Thyroid gland (tissue), 4 donors: ENCODE measurements at places on chromosomes 6 and 20.

GRCh38 chr6:73983367-73983766 is 287.4 kb downstream of the CD109 start:
- H3K36me3 ChIP-seq, result no peaks in the 10 kb centered on the region
- no peak overlapping the region for H3K4me3 ChIP-seq
- no peaks in the 10 kb centered on the region for H3K4me1 ChIP-seq
- H3K27me3 ChIP-seq, result no peaks in the 10 kb centered on the region

DNA sequence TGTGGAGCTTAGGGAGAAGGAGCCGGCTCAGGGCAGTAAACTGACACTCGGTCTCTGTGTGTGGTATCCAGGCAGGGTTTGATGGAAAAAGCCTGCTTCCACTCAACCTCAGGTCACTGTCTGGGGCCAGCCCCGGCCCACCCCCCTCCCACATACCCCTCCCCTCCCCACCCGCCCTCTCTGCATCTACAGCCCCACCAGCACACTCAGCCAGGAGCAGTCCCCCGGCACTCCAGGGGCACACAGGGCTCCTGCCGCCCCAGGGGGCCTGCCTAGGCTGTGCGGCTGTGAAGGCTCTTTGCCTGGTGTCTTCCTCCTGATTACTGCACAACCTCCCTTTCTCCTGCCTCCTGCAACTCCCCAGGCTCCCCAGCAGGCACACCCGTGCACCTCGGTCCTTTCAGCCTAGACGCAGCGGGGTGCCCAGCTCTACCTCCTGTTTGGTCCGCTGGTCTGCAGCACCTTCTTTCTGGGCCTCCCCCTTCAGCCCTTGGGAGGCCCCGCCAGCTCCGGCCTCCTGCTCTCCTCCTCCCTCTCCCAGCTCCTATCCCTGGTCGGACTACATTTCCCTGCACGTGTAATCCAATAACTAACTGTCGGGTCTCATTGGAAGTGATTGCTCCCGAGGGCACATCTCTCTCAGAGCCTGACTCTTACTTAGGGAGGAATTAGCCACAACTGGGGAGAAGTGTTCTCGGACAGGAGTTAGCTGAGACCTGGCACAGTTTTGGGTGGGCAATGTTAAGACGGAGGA is 1.3 kb upstream of the FOXF2 start:
- H3K4me1 ChIP-seq, result peaks cover 44% of the 10 kb centered on the region
- peaks cover 51% of the 10 kb centered on the region for H3K27me3 ChIP-seq
- no peaks in the 10 kb centered on the region for H3K36me3 ChIP-seq

- peak overlapping the region; percentile 88 for H3K27ac ChIP-seq
- H3K27me3 ChIP-seq, result no peaks in the 10 kb centered on the region
- no peak overlapping the region for H3K4me3 ChIP-seq
- no peaks in the 10 kb centered on the region for H3K36me3 ChIP-seq
These were observed 608.3 kb upstream of the CITED2 start for GRCh38 chr6:139982652-139983295.

GRCh38 chr6:146914489-146915483 is 289.4 kb upstream of the STXBP5 start:
- no peak overlapping the region for H3K4me3 ChIP-seq
- no peaks in the 10 kb centered on the region for H3K36me3 ChIP-seq
- no peaks in the 10 kb centered on the region for H3K27me3 ChIP-seq
- H3K27ac ChIP-seq, result peak overlapping the region; percentile 83
- peak; percentile 16 for DNase-seq
- H3K4me1 ChIP-seq, result peaks cover 15% of the 10 kb centered on the region

DNA sequence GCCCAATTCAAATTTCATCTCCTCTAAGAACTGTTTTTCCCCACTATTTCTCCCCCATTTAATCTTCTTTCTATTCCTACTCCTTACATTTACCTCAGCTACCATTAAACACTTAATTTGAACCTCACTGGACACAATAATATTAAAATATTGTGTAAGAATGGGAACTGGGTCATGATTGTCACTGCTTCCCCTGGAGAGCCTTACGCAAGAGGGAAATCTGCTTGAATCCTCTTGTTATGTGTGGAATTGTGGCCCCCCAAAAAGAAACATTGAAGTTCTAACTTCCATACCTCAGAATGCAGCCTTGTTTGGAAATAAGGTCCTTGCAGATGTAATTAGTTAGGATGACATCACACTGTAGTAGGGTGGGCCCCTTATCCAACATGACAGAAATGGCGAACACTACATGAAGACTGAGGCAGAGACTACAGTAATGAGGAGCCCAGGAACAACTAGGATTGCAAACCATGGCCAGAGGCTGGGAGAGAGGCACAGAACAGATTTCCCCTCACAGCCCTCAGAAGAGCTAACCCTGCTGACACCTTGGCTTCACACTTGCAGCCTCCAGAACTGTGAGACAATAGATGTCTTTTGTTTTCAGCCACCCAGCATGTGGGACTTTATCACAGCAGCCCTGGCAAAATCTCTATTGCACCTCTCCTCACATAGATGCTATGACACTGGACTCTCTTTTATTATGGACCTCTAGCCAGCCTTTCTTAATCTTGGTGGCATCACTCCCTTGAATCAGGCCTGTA is 29.9 kb downstream of the HIVEP2 start:
- no peak overlapping the region for H3K4me3 ChIP-seq
- H3K27ac ChIP-seq, result no peak overlapping the region
- no peaks in the 10 kb centered on the region for H3K4me1 ChIP-seq
- no peak for DNase-seq
- no peaks in the 10 kb centered on the region for H3K36me3 ChIP-seq
- no peaks in the 10 kb centered on the region for H3K27me3 ChIP-seq

- no peak overlapping the region for H3K4me3 ChIP-seq
- H3K27ac ChIP-seq, result no peak overlapping the region
- H3K36me3 ChIP-seq, result no peaks in the 10 kb centered on the region
These were observed 80.0 kb downstream of the SLC2A10 start for GRCh38 chr20:46789339-46790028.

- DNase-seq, result no peak
- no peaks in the 10 kb centered on the region for H3K4me1 ChIP-seq
- H3K36me3 ChIP-seq, result no peaks in the 10 kb centered on the region
- H3K27ac ChIP-seq, result no peak overlapping the region
- no peak overlapping the region for H3K4me3 ChIP-seq
These were observed 118.2 kb downstream of the MAN1A1 start for GRCh38 chr6:119231394-119231793.

- H3K4me1 ChIP-seq, result no peaks in the 10 kb centered on the region
- H3K36me3 ChIP-seq, result no peaks in the 10 kb centered on the region
- H3K27ac ChIP-seq, result no peak overlapping the region
- H3K4me3 ChIP-seq, result no peak overlapping the region
- no peaks in the 10 kb centered on the region for H3K27me3 ChIP-seq
- no peak for DNase-seq
These were observed 442.7 kb upstream of the HS3ST5 start for GRCh38 chr6:114785235-114786127.

- H3K4me3 ChIP-seq, result no peak overlapping the region
- H3K36me3 ChIP-seq, result no peaks in the 10 kb centered on the region
- H3K27ac ChIP-seq, result no peak overlapping the region
These were observed 60.1 kb upstream of the FRMD1 start for GRCh38 chr6:168139121-168139520.

DNA sequence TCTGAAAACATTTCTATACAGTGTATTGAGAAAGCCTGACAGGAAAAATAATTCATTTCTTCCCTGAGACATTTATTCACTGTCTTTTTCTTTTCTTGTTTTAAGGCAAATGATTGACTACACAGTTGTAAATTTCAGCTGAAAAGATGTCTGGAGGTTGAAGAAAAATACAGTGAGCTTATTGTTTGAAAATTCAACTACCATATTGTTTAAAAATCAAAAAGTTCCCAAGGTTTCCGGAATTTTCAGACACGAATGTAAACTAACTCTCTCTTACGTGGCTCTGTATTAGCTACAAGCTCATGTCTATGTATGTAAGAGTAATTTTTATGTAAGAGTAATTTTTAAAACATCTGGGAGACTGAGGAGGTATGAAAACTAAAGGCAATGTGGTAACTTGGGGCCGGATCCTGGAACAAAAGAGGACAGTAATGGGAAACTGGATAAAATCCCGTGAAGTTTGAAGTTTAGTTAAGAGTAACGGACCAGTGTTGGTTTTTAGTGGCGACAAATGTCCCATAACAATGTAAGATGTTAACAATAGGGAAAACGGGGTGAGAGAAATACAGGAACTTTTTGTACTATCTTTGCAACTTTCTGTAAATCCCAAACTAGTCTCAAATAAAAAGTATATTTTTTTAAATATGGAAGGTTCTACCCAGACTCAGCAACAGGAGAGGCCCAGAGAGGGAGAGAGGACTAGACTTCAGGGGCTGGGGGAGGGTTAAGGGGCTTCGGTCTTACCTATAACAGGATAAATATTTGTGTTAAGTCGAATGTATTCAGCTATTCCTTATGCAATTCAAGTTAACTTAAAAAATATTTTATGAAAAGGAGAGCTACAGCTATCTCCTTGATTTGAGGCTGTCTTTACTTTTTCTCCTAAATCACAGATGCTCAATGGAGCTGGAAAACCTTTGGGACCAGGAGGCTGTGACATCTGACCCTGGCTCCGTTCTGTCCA is 1.3 kb downstream of the PTGIS start:
- no peaks in the 10 kb centered on the region for H3K36me3 ChIP-seq
- H3K4me1 ChIP-seq, result peaks cover 4% of the 10 kb centered on the region
- peaks cover 4% of the 10 kb centered on the region for H3K27me3 ChIP-seq
- no peak overlapping the region for H3K4me3 ChIP-seq
- DNase-seq, result no peak

DNA sequence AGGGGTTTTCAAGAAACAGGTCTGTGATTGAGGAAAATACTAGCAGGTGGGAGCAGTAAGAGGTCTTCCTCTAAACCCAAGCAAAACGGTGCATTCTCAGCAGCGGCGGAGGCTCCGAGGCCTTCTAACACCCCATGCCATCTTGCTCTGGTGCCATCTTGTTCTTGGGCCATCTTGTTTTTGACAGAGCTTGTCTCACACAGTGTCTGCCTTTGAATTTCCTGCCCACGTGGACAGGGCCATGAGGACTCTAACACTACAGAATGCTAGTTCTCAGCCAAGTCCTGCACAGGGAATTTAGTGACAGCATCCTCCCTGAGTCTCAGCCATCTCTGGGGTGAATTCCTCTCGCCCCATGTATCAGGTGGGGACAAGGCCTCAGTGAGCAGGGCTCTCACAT is 76.4 kb downstream of the PSMG4 start:
- peak overlapping the region; percentile 28 for H3K27ac ChIP-seq
- no peaks in the 10 kb centered on the region for H3K27me3 ChIP-seq
- DNase-seq, result no peak
- H3K4me1 ChIP-seq, result peaks cover 11% of the 10 kb centered on the region
- H3K4me3 ChIP-seq, result no peak overlapping the region
- H3K36me3 ChIP-seq, result no peaks in the 10 kb centered on the region

DNA sequence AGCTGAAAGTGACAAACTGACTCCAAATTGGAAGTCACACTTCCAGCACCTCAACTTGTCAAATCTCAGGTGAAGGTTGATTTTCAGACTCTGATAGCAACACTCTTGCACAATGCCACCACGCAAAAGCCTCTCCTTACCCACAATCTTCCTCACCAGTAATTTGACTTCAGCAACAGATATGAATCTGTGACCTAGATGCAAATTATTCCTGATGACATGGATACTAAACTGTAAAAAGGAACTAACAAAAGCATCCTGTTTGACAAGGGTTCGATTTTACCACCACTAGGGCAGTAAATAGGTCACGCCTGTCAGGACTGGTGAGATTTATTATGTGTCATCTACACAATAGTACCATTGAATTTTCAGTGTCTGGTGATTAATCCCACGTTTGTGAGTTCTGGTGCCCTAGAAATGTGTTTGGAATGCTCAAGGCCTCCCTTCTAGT is 134.4 kb upstream of the COL21A1 start:
- no peaks in the 10 kb centered on the region for H3K36me3 ChIP-seq
- H3K4me1 ChIP-seq, result peaks cover 38% of the 10 kb centered on the region
- H3K27me3 ChIP-seq, result no peaks in the 10 kb centered on the region

GRCh38 chr20:57568960-57569359 is 8.1 kb downstream of the PCK1 start:
- no peaks in the 10 kb centered on the region for H3K27me3 ChIP-seq
- no peak overlapping the region for H3K4me3 ChIP-seq
- H3K4me1 ChIP-seq, result peaks cover 8% of the 10 kb centered on the region
- H3K36me3 ChIP-seq, result no peaks in the 10 kb centered on the region
- DNase-seq, result no peak

GRCh38 chr6:83188501-83188900 is 4.6 kb downstream of the PGM3 start:
- H3K4me1 ChIP-seq, result peaks cover 5% of the 10 kb centered on the region
- peaks cover 3% of the 10 kb centered on the region for H3K36me3 ChIP-seq
- no peak overlapping the region for H3K27ac ChIP-seq
- H3K4me3 ChIP-seq, result no peak overlapping the region
- no peak for DNase-seq

DNA sequence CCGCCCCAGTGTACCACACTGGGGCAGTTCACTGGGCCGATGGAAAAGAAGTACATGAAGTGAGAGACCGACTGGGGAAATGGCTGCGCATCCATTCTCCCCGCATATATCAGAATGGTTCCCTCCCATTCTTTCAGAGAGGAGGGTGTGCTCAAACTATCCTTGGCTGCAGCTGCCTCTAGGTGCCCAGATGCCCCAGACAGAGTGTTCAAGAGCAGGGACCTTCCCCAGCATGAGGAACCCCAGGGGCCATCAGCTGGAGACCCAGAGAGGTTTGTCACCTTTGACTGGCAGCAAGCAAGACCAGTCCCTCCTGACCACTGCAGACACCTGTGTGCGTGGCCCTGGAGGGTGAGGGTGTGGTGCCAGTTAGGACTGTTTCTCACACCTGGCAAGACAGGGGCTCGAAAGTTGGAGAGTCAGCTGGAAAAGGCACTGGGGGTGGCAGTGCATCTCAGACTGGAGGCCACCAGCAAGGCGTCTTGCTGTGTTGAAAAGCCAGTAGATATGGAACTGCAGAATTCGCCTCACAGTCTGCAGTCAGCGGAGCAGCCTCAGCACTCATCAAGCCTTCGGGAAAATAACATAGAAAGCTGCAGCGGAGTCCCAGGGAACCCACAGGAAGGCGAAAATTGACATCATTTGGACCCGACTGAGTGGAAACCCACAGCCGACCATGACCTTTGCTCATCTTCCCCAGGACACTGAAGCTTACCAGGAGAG is 76.7 kb downstream of the GPR6 start:
- DNase-seq, result no peak
- no peak overlapping the region for H3K27ac ChIP-seq
- H3K4me1 ChIP-seq, result no peaks in the 10 kb centered on the region
- H3K36me3 ChIP-seq, result no peaks in the 10 kb centered on the region
- no peaks in the 10 kb centered on the region for H3K27me3 ChIP-seq
- H3K4me3 ChIP-seq, result no peak overlapping the region

- no peak for DNase-seq
- H3K27ac ChIP-seq, result no peak overlapping the region
- H3K36me3 ChIP-seq, result no peaks in the 10 kb centered on the region
- no peaks in the 10 kb centered on the region for H3K4me1 ChIP-seq
- no peak overlapping the region for H3K4me3 ChIP-seq
These were observed 52.7 kb upstream of the MYB start for GRCh38 chr6:135128268-135128914.

GRCh38 chr20:48645666-48646065 is 182.1 kb downstream of the PREX1 start:
- H3K27ac ChIP-seq, result no peak overlapping the region
- H3K4me1 ChIP-seq, result no peaks in the 10 kb centered on the region
- no peak overlapping the region for H3K4me3 ChIP-seq

- H3K27ac ChIP-seq, result no peak overlapping the region
- H3K36me3 ChIP-seq, result no peaks in the 10 kb centered on the region
- H3K4me1 ChIP-seq, result peaks cover 8% of the 10 kb centered on the region
- no peak for DNase-seq
These were observed 43.7 kb downstream of the TNFRSF21 start for GRCh38 chr6:47265971-47266370.
